ENCODE measurements at places on chromosomes 16 and 17.

DNA sequence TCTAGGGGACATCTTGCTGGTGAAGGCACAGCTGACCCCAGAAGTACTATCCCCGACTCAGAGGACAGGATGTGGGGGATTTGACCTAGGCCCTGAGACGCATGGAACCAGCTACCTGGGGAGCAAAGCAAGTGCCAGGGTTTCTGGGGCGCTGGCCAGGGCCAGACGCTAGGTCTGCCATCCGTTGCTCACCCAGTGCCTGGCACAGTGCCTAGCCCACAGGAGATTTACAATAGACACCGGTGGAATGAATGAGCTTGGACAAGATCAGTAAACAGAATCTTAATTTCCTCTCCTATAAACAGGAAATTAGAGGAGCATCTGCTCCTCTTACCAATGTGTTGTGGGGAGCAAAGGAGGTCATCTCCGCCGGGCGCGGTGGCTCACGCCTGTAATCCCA is 5.0 kb downstream of the RPRML start:
- DNase-seq, result no peak

DNA sequence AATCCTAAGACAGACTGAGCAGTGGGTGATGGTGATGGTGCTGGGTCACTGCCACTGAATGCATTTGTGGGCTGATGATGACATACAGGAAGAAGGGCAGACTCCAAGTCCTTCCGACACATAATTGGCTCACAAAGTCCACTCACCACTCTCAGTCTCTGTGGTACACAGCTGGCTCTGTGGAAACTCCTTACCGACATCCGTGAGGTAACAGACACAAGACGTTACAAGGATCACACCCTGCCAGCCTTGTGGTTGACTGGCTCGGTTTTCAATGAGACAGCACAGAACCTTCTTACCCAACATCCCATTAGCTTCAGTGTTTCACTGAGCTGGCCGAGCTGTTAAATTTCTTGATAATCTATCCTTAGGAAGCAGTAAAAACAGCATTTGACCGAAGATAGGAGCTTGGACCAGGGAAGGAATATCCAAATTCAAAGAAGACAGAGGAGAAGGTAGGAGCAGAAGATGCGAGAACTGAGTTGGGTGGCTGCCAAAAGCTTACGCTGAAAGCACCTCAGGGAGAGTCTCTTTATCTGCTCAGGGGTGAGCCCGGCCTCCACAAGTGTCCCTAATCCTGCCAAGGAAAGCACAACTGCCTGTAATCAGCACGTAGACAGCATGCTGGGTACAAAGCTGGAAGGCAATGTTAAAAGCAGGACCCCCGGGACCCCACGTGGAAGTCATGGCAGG is 5.5 kb upstream of the MXRA7 start:
- no peak for DNase-seq

GRCh38 chr17:72390675-72391508 is 270.1 kb downstream of the SOX9 start:
- no peak for DNase-seq

DNA sequence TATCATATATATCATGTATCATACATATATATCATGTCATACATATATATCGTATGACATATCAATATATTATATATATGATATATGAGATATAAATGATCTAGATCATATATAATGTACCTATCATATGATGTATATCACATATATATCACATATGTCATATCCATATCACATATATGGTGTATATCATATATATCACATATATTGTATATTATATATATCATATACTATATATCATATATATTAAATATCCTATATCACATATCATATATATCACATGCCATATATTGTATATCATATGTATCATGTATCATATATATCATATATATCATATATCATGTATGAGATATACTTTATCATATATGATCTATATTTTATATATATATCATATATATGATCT is 355.9 kb upstream of the RBFOX1 start:
- no peak for DNase-seq

GRCh38 chr16:84614968-84615813 is 2.7 kb downstream of the COTL1 start:
- DNase-seq, result no peak

DNA sequence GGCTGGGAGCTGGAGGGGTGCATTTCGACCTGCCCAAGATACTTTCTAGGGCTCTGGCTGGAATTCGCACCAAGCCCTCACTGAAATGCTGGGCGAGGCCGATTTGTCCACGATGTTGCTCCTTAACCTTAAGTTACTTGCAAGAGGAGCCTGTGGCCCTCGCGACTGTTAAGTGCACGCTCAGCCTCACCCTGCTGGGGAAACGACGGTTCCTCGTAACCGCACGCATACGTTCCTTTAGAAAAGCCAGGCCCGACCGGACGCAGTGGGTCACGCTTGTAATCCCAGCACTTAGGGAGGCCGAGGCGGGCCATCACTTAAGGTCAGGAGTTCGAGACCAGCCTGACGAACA is 607 bp upstream of the NCOR1 start:
- peak; percentile 27 for DNase-seq

GRCh38 chr17:65356536-65356935 is 204.9 kb downstream of the AXIN2 start:
- DNase-seq, result no peak

- DNase-seq, result no peak
Measured at GRCh38 chr17:50758524-50758923, 8.8 kb downstream of the ANKRD40CL start.

GRCh38 chr17:31467502-31468256 is 76.2 kb downstream of the RAB11FIP4 start:
- no peak for DNase-seq

DNA sequence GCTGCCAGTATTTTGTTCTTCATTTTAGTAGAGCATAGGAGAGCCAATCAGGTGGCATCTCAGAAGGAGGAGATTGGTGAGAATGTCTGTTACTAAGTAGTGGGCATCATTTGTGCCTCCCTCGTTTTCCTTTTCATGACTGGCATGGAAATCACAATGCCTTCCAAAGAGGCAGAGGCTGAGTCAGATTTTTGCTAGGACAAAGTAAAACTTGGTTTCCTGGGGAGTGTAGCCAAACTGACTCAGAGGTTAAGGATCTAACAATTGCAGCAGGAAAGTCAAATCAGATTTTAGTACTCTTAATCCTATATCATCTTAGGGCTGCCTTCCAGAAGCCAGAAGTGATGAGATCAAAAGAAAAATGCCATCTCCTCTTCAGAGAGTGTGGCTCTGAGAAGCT is 138.7 kb downstream of the ANKFN1 start:
- DNase-seq, result no peak

- DNase-seq, result no peak
Measured at GRCh38 chr17:19348806-19349205, 13.7 kb downstream of the B9D1 start.

DNA sequence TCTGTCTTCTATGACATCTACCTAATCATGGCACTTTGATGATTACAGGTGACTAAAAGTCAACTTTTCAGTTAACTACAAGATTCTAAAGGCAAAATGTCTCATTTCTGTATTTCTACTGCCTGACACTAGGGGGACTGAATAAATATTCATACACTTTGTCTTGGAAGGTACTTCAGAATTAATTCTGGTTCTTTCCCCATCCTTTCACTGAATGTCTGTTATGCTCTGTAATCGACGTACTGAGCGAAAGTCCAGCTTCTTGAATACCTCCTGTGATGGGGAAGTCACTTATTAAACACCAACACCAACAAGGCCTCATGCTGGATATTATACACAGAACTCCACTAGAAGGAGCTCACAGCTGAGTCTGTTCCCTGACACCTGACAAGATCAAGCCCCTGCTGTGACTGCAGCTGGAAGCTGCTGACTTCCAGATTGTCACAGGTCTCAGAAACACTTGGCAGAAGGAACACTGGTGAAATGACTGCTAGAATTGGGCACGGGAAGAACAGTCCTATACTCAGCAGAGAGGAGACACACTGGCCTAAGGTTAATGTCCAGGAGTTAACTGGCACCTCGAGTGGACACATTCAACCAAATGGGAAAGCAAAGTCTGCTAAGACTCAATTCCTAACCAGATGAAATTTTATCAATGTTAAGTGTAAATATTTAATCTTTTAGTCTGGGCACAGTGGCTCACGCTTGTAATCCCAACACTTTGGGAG is 31.9 kb downstream of the CMC2 start:
- DNase-seq, result no peak

DNA sequence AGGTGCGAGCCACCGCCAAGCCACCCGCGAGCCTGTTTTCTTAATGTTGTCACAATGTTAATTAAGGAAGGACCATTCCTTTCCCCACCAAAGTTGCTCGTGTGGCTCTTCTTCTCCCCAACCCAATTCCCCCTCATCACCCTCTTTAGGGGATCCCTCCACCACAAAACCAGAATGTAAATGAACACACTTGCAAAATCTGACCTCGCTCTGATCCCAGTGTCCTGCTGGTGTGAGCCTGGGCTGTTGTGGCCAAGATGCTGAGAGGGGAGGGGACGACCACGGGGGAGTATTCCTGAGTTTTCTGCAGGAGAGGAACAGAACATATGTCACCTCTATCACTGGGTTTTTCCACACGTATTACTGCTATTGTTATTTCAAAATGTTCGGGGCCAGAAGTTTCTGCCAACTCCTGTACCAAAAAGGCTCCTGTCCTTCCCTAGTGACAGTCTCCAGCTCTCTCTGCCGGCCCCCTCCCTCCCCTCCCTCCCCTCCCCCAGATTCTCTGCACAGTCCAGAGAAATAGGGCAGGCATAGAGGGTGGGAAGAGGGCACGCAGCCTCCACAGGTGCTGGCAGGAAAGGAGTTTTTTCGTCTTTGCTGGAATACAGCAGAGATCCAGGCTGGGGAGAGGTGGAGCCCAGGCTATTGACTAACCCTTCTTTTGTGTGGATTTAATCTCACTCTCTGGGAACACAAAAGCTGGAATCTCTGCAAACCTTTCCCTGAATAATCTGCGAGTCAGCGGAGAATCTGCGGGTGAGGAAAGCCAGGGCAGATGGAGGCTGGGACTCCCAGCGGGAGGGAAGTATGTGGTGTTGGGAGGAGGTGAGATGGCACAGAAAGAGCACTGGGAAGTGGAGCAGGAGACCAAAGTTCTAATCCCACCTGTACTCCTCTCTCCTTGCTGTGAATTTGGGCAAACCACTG is 4.5 kb upstream of the CA4 start:
- no peak for DNase-seq

GRCh38 chr17:30831257-30831656 is 509 bp upstream of the ATAD5 start:
- DNase-seq, result no peak

GRCh38 chr17:44903012-44903685 is 3.9 kb upstream of the EFTUD2 start:
- no peak for DNase-seq

DNA sequence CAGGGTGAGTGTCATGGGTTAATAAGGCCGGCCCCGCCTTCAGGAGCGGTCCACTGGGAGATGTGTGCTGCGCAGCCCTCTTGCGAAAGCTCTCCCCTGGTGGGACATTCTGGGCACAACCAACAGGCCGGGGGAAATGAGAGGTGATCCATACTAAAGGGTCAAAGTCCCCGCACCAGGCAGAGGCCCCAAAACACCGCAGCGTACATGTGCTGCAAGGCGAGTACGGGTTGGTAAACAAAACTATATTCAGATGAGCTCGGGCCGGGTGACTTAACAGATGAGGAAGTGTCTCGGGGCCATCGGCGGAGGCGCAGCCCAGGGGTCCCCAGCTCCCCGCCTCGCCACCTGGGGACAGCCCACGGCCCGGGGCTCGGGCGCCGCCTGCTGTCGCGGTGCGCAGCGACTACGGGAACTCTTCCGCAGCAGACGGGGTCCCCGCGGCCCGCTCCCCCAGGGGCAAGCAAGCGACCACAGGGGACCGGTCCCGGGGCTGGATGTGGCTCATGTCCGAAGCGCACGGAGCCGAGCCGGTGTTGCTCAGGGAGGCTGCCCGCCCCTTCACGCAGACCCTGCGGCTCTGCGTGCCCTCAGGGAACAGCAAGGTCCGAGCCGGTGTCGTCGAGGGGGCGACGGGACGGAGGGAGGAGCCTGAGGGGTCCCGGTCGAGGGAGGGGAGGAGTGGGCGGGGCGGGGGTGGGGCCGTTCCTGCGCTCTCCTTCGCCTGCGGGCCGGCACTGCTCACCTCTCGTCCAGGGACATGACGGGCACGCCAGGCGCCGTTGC is at the start of gene RAB37:
Gene RAB37 (plus strand): TSS at position 744 of the 786 bp plus-strand sequence. CDS start 17 bp downstream, at position 761.
- DNase-seq, result no peak

GRCh38 chr16:879461-879861 is 78.9 kb upstream of the GNG13 start:
- no peak for DNase-seq

DNA sequence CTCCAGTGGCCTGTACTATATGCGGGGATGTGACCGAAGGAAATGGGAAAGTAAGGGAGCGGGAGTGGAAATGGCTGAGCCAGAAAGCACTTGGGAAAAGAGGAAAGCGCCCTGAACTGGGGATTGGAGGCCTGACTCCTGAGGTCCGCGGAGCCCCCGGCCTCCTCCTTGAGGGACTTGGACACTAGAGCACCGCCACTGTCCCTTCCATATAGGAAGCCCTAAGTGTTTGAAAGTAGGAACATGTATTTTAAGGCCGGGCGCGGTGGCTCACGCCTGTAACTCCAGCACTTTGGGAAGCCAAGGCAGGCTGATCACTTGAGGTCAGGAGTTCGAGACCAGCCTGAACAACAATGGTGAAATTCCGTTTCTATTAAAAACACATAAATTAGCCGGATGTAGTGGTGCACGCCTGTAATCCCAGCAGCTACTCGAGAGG is 530 bp upstream of the ZDHHC7 start:
- no peak for DNase-seq

DNA sequence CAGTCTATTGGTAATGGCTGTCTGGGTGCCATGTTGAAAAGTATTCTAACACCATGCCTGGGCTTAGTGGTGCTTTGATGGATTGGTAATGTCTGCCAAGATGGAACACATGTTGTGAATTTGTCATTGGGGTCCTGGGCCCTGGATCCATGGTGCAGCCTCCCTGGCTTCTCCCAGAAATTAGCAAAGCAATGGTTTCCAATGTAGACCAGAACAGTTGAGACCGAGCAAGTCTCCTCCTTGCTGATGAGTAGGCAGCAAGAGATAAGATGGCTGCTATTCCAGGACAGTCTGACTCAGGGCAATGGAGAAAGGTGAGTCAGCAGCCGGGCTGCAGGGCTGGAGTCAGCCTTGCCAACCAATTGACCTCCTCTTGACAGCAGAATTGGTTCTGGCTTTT is 30.8 kb downstream of the GPR139 start:
- no peak for DNase-seq

GRCh38 chr16:51095890-51096626 is 55.0 kb downstream of the SALL1 start:
- DNase-seq, result no peak

- no peak for DNase-seq
Measured at GRCh38 chr17:49952912-49953497, 16.0 kb upstream of the DLX4 start.

- no peak for DNase-seq
Measured at GRCh38 chr17:46163316-46163715, 29.9 kb downstream of the KANSL1 start.
